ENCODE measurements at places on chromosomes 3 and 15. TPM values are rescaled to one million over a fixed set of nuclear protein-coding genes. Genes with fewer than 3 reads are reported as not detected.

The CD200 gene
- 33.6 TPM for total RNA-seq

The ATR gene
- 38.3 TPM for total RNA-seq

The XYLB gene
- total RNA-seq: 6.0 TPM

The SPATA12 gene
- not detected for total RNA-seq

The APOD gene
- not detected for total RNA-seq

The EEF1AKMT4 gene
- 10.2 TPM for total RNA-seq

The SLC24A5 gene
- not detected for total RNA-seq

The SLC22A13 gene
- total RNA-seq: 0.27 TPM

The ACVR2B gene
- total RNA-seq: 4.3 TPM

The PLD1 gene
- total RNA-seq: 0.52 TPM

The FAM227B gene
- total RNA-seq: 2.9 TPM

The PLA2G4E gene
- not detected for total RNA-seq

The IQCF5 gene
- total RNA-seq: not detected

The KLHL40 gene
- not detected for total RNA-seq

The ZDHHC3 gene
- total RNA-seq: 39.1 TPM

The LMAN1L gene
- total RNA-seq: 0.14 TPM

The TMC3 gene
- total RNA-seq: not detected

The COMMD2 gene
- total RNA-seq: 40.9 TPM

The TRPM1 gene
- total RNA-seq: not detected

The PDZRN3 gene
- not detected for total RNA-seq

The STRC gene
- total RNA-seq: 0.62 TPM

The TGM4 gene
- total RNA-seq: not detected

The GOLGA8G gene
- not detected for total RNA-seq

The NANOGP8 gene
- total RNA-seq: not detected

The DPPA2 gene
- not detected for total RNA-seq

The RBMS3 gene
- total RNA-seq: 1.6 TPM

The C2CD4B gene
- total RNA-seq: not detected

The CHRM5 gene
- not detected for total RNA-seq

The GRIP2 gene
- not detected for total RNA-seq

The SLC28A1 gene
- not detected for total RNA-seq

The CORO2B gene
- total RNA-seq: not detected

The GOLGA8J gene
- not detected for total RNA-seq

The CSPG4 gene
- not detected for total RNA-seq

The GOLGA8M gene
- 1.1 TPM for total RNA-seq

The CILP gene
- total RNA-seq: not detected

The SERPINI2 gene
- not detected for total RNA-seq

The HIGD2B gene
- not detected for total RNA-seq

The NOX5 gene
- not detected for total RNA-seq

The HESX1 gene
- 0.38 TPM for total RNA-seq

The SENP8 gene
- 2.0 TPM for total RNA-seq

The SCAANT1 gene
- not detected for total RNA-seq

The PRSS50 gene
- not detected for total RNA-seq

The LSG1 gene
- 56.6 TPM for total RNA-seq

The IGF2BP2 gene
- total RNA-seq: 0.28 TPM

The SEMA5B gene
- total RNA-seq: not detected

The CCDC191 gene
- total RNA-seq: 0.99 TPM

Measured in activated naive CD8-positive, alpha-beta T cell treated with anti-CD3 and anti-CD28 coated beads for 36 hours (primary cell).